Skeletal muscle cell (primary cell): ENCODE measurements at places on chromosomes 16 and 17.

DNA sequence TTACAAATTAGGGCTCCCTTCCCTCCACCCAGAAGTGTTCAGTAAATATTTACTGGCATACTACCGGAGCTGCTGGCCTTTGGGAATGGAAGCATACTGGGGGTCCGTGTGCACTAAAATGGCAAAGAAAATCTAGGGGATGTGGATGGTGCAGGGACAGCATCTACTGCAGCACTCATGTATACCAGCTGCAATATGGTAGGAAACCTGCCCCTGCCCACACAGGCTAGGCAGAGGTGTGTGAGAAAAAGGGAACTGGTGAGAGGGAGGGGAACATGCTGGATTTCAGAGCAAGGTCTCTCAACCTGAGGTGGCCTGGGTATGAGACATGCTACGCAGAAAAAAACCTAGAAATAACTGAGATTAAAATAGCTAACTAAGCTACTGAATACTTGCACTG lies 145.4 kb downstream of the CDH13 start:
- DNase-seq: no peak

DNA sequence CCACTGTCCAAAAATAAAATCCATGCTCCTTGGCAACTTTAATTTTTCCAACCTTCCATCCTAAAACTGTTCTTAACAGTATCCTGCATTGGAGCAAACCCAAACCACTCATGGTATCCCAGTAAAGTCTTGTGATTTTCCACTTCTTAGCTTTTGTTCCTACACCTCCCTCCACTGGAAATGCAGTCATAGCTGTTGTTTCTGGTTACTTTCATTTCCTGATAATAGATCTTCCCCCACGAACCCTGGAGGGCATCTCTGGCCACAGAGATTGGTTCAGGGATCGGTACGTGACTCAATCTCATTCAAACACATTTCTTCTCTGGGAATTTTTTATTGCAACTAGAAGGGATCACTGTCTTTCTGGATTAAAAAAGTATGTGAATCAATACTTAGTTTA lies 276.0 kb downstream of the GRIN2A start:
- no peak for DNase-seq

GRCh38 chr17:8894673-8895578 lies 27.5 kb upstream of the PIK3R6 start:
- DNase-seq: no peak

DNA sequence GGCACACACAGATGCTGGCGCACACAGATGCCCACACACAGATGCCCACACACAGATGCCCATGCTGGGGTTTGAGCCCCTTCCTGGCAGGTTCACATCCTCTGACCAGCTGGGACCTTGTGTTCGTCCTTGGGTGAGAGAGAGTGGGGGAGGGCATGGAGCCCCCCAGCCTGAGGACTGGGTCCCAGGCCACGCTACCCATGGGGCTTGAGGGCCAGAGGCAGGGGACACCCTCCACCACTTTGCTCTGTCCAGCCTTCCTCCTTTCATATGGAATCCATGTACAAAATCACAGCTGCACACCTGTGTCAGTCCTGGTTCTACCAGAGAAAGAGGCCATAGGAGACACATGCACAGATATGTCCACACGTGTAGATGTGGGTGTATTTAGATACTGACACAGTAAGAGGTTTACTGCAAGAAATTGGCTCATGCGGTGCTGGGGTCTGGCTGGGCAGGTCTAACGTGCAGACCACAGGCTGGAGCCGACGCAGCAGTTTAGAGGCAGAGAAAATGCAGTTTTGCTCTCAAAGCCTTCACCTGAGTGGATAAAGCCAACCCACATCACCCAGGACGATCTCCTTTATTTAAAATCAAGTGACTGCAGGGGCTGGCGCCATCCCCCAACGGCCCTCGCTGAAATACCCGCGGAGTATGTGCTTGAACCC lies 10.8 kb downstream of the SLC22A31 start:
- no peak for DNase-seq
